ENCODE measurements at places on chromosomes 12 and 14.

- DNase-seq, result no peak
Measured at GRCh38 chr14:93068711-93069110, 47.0 kb downstream of the ITPK1 start.

GRCh38 chr12:112645586-112645985 lies 146.0 kb upstream of the RPH3A start:
- no peak for DNase-seq

DNA sequence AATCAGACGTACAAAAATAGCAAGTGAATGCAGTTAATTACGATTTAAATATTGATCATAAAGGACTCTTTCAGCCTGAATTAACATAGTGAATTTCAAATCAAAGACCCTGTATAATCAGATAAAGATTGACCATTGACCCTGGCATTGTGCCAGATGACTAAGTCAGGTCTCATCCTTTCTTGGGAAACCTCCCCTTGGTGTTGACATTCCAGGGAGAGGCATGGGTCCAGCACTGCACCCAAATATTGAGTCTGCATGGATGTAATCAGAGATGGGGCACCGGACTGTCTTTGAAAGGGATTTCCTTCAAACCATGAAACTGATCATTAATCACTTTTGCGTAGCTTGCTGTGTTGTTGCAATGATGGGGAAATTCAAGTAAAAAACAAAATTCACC lies 1138.2 kb downstream of the BCL11B start:
- DNase-seq, result no peak

DNA sequence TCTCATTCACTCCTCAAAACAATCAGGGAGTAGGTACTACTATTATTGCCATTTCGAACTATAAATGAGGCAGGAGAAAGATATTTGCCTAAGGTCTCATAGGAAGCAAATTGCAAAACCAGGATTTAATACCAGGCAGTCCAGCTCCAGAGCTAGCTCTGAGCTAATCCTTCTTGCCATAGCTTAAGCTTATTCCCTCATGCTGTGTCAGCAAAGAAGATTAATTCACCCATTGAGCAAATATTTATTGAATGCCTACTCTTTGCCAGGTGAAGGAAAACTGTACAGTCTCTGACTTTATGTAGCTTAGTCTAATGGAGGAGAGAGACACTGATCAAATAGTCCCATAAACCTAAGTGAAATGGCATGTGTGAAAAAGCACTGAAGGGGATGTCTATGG lies 19.5 kb downstream of the KCNA5 start:
- DNase-seq, result no peak

DNA sequence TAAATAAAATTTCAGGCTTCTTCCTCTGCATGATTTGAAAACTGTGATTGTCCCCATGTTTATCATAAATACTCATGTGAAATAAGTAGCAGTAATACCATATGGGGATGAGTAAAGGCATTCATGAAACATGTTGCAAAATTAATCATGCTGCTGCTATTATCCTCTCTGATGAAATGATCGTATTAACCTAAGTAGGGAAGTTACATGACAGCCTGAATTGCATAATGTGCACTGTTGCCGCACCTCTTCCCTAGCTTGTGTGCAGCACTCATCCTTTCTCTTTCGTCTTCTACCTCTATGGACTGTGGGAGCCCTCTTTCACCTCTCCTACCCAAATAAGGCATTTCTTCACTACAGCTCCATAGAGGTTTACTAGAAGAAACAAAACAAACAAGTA lies 367.6 kb downstream of the SOX5 start:
- DNase-seq, result no peak

DNA sequence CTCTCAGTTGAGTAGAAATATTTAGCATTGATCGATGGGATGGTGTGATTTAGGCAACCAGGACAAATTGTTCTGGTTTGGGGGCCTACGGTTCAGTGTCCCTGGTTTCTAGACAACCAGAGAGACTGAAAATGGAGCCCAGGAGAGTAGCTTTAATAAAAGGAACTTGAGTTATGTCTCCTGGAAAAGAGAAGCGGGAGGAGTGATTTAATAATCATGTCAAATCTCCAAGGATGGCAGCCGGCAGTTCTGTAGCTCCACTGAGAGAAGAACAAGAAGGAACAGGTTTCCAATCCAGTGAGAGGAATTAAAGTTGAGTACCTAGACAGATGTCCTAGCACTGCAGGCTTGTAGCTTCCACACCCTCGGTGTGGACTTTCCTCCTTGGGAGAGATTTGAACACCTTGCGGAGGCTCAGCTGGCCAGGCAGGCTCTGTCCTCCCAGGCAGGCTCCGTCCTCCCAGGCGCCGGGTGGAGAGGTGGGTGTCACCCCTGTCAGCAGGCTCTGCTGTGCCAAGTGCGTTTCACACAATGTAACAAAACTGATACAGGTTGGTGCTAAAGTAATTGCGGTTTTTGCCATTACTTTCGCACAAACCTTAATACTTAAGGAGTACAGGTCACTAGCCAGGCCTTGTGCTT lies 45.9 kb downstream of the SLC6A12 start:
- no peak for DNase-seq

DNA sequence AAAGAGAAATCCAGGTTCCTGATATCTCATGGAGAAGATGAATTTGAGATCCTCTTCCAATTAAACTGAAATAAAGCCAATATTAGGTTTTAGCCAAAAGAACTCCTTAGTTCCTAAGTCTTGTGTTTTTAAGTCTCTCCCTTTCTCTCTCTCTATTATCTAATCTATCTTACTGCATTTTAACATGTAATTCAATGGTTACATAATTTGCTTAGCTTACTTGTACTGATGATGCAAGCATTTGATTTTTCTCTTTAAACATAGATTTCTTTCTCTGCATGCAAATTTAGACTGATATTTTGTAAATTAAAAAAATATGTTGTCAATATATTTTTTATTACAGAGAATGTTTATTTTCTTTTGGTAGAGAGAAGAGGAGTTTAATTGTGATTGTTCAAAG lies 78.2 kb downstream of the MIPOL1 start:
- DNase-seq, result no peak

DNA sequence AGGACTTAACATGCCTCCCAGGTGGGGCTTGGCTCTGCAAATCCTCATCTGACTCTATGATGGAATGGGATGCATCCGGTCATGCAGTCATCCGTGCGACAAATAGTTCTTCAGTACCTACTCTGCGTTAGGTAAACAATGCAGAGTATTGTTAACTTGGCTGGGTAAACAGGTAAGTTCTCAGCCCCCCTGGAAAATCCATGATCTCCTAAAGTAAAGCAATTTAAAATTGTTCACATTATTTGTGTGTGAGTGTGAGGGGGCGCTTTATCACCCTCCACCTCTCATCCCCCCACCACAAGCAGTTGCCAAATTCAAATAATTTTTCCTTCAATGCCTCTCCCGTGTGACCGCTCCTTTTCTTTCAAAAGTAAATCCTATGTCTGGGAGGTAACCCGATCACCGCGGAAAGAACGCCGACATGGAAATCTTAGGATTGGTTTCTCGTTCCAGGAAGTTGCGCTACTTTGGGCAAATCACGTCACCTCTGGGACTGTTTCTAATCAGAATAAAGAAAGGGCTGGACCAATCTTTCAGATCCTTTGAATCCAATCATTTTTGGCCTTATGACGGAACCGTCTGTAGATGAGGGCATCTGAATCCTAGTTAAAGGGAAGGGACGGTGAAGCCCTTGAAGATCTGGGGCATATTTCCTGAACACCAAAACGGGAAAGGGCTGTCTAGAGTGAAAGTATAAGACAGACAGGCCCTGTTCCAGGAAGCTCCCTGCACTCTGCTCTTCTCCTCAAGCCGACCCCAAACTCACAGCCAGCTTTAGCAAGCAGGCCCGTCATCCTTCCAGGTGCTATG lies 44.0 kb upstream of the SINHCAF start:
- DNase-seq, result no peak

GRCh38 chr12:100127766-100128511 lies 14.7 kb downstream of the BLTP3B start:
- no peak for DNase-seq

DNA sequence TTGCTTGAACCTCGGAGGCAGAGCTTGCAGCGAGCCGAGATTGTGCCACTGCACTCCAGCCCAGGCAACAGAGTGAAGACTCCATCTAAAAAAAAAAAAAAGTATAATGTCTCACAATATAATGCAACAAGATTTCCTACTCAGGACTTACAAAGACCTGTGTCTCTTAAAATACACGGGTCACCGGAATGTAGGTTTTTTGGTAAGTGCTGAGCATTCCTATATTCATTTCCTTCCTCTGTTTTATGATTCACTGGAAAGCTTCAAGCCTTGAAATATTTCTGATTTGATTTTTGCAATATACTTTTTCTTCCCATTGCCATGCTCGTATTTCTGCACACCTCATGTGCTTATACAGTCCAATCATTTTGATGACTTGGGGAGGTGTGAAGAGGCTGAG lies 245.8 kb downstream of the FBXL14 start:
- DNase-seq, result no peak

DNA sequence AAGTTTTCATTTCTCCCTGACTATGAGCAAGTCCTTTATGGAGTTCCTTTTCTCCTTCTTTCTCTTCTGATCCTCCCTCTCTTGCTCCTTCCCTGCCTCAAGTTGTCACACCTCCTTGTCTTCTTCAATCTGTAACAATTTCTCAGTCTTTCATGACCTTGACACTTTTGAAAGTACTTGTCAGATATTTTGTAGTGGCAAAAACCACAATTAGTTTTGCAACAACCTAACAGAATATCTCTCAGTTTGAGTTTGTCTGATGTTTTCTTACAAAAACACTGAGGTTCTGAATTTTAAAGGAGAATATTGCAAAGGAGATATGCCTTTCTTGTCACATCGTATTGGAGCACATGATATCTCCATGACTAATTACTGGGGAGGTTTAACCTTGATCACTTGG lies 4.1 kb upstream of the CRADD start:
- no peak for DNase-seq

- no peak for DNase-seq
Measured at GRCh38 chr12:32332446-32332845, 66.9 kb upstream of the FGD4 start.

- peak; percentile 72 for DNase-seq
Measured at GRCh38 chr12:49092086-49092815, 2.4 kb downstream of the DHH start.

DNA sequence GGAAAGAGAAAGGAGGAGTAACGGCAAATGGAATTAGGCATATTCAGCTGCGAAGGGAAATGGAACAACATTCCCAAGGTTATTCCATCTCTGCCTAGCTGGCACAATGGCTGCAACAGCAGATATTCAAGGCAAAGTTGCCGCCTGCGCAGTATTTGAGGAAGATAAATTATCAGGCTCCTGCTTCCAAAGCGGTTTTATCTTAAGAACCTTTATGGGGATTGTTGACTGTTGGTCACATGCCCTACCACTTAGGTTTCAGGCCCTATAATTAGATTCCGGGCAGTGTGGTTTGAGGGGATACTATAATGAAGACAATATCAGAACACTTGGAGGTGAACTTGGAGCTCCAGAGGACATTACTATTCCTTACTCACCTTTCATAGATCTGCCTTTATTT lies 99.7 kb downstream of the FGD4 start:
- no peak for DNase-seq

- DNase-seq, result no peak
Measured at GRCh38 chr14:41167040-41167439, 439.6 kb upstream of the LRFN5 start.

DNA sequence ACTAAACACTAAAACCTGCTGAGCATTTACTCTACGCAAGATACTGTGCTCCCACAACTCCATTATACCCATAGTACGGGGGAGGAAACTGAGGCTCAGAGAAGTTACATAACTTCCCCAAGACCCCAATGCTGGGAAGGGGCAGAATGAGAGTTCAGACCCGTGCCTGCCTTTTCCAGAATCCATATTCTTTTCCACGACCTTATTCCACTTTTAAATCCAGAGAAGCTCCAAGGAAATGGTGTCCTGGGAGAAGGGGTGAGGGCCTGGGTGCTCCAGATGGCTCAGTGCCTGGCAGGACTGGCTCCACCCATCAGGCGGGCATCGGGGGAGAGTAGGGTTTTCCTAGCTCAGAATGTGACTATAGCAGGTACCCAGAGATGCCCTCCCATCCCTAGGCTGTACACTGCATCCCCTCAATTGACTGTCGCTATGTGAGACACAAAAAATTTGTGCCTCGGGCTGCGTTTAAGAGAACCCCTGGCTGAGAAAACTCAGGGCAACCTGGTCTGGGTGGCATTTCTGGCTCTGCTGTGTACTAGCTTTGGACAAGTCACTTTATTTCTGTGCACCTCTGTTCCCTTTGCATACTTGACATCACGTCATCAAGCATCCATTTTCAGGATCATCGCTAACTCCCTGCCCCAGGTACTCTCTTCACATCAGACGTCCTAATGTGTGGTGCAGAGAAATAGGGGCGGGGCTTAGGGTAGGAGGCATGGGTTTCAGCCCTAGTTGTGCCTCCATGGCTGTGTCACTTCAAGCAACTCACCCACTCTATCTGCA lies 11.6 kb upstream of the IQSEC3 start:
- DNase-seq, result no peak

DNA sequence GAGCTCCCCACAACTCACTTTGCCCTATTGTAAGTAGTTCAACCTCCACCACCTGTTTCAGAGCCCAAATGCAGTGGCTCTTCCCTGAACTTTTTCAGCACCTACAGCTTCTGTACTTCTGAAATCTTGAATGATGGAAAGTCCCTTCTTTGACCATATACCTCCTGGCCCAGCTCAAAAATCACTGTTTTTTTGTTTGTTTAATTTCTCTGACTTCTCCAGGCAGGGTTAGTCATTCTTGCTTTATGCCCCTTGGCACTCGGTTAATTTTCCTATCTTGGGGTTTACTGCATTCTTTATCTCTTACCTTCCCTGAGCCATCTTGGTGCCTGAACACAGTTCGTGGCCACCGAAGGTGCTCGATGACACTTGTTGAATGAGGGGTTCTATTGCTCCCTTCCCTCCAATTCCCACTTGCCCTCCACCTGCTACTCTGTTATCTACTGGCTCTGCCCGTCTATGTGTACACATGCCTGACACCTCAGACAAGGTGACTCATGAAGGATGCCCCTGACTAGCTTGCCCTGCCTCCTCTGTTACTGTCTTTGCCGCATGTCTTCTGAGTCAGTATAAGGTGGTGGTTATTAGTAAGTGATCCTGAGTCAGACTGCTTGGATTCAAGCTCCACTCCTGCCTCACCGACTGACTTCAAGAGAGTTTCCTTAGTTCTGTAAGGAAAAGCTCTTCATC lies 4.4 kb downstream of the AMHR2 start:
- peak; percentile 60 for DNase-seq

DNA sequence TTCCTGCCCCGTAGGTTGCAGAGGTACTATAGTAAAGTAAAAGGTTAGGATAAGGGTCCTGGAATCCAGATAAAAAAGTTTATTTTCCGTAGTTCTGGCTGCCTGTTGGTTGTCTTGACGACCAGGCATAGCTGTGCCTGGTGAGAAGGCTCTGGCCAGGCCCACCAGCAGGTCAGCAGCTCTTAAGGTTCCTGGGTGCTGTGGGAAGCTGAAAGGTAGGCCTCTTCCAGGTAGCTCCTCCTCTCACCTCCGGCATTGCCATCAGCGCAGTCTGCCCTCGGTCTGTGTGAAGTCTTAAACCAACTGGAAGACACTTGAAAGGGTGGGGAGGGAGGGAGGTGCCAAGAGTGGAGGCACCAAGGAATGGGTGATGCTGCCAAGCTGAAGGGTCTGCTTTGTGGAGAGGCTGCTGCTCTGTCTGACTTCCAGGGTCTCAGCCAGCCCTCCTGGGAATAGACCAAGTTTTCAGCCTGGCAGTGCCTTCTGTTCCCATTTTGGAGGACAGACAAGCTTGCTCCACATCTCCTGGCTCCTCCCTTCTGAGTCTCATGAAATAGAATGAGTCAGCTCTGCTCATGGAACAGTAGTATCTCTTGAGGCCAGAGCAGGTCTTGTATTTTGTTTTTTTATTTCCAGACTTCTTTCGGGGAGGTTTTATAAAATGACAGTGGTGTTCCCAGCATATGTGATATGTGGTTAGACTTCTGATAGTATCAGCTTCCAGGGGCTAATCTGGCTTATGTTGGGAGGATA lies 5.2 kb upstream of the ACADS start:
- no peak for DNase-seq
